NCI-H82 (cell line): ENCODE measurements at places on chromosomes 6 and 20.

DNA sequence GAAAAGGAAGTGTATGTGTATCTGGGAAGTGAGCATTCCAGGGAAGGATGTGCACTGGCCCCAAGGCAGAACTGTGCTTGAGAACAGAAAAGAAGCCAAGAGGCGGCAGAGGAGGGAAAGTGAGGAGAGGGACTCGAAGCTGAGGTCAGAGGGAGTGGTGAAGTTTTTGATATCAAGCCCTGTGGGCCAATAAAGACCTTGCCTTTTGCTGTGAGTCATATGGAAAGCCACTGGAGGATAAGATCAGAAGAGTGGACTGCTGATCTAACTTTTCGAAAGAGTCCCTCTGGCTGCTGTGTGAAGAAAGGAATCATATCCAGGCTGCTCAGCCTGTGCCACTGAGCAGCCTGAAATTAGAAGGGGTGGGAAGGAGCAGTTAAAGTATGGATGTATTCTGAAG lies 99.4 kb downstream of the EYA4 start:
- no peak for DNase-seq

DNA sequence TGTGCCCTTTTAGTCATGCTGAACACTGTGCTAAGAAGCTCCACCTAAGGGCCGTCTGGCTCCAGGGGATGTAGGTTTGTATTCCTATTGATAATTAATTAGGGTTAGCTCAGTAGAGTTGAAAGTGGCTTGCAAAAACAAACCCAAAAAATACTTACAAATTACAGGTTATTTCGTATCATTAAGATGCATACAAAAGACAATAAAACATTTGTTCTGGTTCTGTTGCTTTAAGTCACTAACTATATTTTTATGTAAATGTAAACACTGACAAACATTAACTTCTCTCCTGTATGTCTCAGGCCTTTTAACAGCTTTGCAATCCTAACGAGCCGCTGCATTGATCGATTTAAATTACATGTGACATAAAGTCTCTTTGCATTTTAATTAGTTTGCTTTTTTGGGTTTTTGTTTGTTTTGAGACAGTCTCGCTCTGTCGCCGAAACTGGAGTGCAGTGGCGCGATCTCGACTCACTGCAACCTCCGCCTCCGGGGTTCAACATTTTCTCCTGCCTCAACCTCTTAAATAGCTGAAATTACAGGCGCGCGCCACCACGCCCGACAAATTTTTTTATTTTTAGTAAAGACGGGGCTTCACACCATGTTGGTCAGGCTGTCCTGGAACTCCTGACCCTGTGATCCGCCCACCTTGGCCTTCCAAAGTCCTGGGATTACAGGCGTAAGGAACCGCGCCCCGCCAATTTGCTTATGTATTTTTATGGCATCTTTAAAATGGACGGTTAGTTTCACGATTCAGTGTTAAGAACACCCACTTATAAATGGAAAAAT lies 110.9 kb downstream of the HFE start:
- peak; percentile 89 for DNase-seq

DNA sequence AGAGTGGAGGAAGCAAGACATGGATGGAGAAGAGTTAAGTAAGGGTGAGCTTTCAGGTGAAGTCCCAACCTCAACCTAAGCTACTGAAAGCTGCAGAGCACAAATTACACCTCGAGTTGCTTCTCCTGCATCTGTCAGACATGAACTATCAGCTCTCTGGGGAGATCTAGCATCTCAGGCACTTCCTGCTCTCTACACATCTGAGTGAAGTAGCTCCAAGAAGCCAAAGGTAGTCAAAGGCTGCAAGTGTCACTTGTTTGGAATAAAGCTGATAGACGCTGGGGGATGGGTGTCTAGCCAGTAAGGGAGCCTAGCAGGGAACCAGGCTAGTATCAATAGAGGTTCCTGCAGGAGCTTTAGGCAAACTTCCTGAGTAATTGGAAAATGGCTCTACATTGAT lies 228.0 kb downstream of the PLCB1 start:
- DNase-seq = no peak

- no peak for DNase-seq
Measured at GRCh38 chr6:139497345-139497961, 123.0 kb upstream of the CITED2 start.

- no peak for DNase-seq
Measured at GRCh38 chr6:46190889-46191288, 20.1 kb upstream of the ENPP5 start.

DNA sequence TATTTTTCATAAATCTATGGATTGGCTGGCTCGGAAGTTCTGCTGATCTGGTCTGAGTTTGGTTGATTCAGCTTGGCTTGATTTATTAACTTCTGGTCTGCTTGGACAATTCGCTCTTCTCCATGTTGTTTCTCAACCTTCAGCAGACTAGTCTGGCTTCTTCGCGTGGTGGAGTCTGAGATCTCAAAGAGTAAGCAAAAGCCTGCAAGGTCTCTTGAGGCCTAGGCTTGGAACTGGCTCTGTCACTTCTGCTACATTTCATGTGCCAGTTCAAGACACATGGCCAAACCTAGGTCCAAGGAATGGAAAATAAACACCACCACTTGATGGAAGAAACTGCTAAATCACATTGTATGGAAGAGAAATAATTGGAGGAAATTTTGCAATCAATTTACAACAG lies 115.1 kb upstream of the JAG1 start:
- no peak for DNase-seq

DNA sequence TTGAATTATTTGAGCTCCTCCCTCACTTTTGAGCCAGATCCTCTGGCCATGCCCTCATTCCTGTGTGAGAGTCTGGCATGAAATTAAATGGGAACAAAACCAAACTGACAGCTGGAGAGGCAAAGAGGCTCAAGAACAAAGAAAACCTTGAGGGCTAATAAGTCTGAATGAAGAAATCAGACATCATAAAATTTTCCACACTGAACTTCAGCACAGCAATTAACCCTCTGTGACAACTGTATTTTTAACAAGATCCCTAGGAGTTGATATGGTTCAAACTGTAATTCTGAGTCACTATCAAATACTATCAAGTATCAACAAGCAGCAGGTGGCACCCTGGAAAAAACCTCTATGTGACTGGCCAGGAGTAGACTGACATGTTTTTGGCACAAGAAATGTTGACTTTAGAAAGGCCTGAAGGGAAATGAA lies 109.4 kb upstream of the EMILIN3 start:
- peak; percentile 20 for DNase-seq

- DNase-seq = no peak
Measured at GRCh38 chr20:38604873-38605303, 3.3 kb downstream of the ARHGAP40 start.

GRCh38 chr6:17315262-17315661 lies 34.1 kb downstream of the RBM24 start:
- no peak for DNase-seq

- peak; percentile 29 for DNase-seq
Measured at GRCh38 chr6:95658886-95659285, 81.6 kb downstream of the MANEA start.

DNA sequence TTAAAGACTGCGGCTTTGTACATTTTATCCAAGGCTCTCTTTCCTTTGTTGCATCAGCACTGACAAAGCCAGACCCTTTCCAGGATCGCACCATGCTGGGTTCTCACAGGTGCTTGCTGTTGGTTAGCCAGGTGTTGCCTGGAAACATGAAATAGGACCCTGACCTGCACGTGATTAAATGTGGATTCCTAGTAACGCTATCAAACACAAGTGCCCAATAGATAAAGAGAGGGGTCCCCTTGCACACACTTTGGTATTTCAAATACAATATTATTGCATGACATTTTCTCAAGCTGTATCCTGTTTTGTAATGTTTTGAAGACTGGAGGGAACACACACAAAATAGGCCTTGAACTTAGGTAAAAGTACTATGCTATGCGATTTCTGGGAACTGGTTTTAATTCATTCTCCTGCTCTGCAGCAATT lies 73.3 kb downstream of the AKAP12 start:
- DNase-seq = no peak

DNA sequence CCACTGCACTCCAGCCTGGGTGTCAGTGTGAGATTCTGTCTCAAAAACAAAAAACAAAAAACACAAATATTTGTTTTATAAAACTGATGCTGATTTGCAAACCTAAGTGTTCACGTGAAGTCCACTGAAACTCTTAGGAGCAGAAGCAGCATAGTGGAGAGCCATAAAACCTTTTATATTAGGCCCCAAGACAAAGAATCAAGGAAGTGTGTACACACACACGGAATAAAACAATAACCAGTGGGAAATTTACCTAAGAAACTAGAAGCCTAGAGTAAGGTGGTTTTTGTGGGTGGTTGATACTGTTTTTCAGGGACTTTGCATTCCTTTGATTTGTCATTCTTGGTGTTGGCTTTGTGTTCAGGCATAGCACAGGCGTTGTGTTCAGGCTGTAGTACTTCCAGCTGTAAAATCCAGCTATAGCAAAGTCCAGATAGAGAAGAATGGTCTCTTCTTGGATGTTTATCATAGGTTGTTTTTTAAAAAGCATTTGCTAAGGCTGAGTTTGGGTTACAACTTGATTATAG lies 61.3 kb downstream of the ATRN start:
- DNase-seq = no peak

DNA sequence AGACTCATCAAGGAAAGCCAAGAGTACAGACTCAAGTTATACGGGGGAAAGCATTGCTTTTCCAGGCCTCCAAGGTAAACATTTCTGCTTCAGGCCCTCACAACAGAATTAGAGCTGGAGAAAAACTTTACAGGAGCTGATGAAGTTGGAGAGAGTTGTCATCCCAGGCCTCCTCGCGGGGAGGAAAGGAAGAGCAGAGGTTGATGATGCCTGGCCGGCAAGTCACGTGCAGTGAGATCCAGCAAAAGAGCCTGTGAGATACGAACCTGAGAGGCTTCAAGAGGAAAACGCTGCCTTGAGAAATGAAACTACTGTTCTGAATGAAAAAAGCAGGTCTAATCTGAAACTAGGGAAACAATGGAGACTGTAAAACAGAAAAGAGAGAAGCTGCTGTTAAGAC lies 122.9 kb downstream of the FAM120B start:
- no peak for DNase-seq

DNA sequence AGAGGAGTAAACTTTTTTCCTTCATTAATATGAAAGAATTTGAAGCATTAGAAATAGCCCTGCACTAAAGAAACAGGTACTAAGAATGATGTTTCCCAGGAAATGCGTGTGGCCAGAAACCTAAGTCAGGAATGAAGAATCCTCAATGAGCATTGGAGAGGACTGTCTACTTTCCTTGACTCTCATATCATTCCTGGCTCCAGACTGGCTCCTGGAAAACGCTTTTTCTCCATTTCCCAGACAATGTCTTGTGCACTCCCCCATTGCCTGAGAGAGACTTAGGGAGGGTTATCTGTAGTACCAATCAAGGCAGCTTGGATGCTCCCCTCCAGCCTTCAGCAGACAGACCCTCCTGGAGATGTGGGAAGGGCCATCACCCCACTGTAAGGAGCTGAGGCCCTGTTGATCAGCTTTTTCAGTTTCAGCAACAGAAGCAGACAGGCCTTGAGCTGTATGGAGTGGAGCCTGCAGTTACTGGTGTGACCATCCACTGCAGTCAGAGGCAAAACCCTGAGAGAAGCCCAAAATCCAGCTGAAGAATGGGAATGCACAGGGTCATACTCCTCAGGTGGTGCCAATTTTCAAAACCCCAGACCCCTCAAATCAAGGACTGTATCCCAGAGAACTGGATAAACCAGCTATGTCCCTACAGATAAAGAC lies 127.3 kb upstream of the NT5E start:
- DNase-seq = no peak

DNA sequence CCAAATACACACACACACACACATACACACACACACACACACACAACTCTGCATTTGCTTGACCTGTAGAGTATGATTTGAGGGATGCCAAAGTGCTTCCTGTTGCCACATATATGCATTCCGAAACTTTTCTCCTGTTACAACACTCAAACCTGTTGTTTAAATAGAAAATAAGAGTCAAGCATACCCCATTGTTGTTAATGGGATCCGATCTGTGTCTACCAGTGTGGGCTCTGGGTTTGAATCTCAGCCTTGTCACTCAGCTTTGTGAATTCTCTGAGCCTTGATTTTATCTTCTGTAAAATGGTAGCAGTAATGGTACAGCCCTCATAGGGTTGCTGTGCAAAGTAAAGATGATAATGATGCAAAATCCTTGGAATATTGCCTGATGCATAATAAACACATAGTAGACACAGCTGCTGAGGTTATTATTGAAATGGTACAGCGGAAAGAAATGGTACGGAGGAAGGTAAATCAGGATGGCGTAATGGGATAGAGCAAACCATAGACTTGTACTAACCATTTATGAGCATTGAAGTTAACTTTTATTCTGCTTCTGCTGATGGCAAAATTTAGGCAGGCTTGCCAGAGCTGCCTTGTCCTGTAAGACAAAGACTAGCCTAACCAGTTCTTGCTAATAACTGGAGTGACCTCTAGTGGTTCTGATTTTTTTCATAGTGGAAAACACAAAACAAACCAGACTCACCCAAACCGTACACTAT lies 113.5 kb upstream of the PHACTR1 start:
- peak; percentile 31 for DNase-seq

DNA sequence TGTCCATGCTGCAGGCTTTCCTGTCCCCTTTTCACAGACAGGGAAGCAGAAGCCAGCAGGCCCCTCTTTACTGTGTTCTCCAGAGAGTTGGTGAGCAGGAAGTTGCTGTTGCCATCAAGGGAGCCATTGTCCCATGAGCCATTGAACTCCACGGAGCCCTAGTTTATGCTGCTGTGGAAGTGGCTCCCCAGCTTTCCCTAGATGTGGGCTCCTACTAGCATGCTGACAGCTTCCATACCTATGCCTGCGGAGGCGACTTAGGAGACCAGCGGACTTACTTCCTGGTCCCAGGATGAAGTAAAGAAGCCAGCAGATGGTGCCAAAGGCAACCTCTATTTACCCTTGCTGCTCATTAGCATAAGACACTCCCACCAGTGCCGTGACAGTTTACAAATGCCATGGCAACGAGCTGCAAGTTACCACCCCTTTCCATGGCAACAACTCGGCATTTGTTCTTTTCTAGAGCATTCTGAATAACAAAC lies 30.8 kb upstream of the FKBP1A start:
- peak; percentile 86 for DNase-seq

GRCh38 chr6:10425975-10426780 lies 11.3 kb upstream of the TFAP2A start:
- DNase-seq = no peak

- DNase-seq = no peak
Measured at GRCh38 chr20:37313546-37314091, 24.2 kb downstream of the MANBAL start.

GRCh38 chr6:40312213-40313015 lies 274.8 kb downstream of the LRFN2 start:
- DNase-seq = no peak

- peak; percentile 72 for DNase-seq
Measured at GRCh38 chr20:16434062-16434664, 139.1 kb downstream of the KIF16B start.

- DNase-seq = no peak
Measured at GRCh38 chr20:17501701-17502100, 29.5 kb downstream of the BFSP1 start.

- DNase-seq = peak; percentile 66
Measured at GRCh38 chr20:37344506-37345338, 1.2 kb upstream of the SRC start.

- DNase-seq = no peak
Measured at GRCh38 chr6:39317256-39317655, 3.0 kb upstream of the KCNK17 start.
